ENCODE measurements at places on chromosomes 4 and X.
A peak's percentile ranks its signal among the peaks of the same experiment; 100 is the strongest.

- no peak for DNase-seq
Observed at GRCh38 chrX:98956014-98956413, 1454.1 kb downstream of the PCDH19 start.

DNA sequence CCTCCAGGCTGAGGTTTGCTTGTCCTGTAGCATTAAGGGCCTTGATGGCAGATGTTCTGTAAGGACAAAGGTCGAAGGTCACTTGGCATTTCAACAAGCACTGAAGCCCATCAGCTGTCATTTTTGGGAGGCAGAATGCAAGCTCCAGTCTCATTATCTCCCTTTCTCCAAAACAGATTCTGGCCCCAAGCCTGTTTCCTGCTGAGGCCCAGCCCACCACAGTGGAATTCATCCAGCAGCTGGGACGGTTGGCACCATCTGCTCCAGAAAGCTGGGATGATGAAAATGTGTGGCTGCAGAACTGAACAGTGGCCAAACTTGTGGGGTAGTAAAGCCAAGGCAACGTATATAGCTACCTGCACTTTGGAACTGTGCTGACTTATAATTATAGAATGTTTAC is 17.7 kb upstream of the PPEF2 start:
- DNase-seq, result no peak

DNA sequence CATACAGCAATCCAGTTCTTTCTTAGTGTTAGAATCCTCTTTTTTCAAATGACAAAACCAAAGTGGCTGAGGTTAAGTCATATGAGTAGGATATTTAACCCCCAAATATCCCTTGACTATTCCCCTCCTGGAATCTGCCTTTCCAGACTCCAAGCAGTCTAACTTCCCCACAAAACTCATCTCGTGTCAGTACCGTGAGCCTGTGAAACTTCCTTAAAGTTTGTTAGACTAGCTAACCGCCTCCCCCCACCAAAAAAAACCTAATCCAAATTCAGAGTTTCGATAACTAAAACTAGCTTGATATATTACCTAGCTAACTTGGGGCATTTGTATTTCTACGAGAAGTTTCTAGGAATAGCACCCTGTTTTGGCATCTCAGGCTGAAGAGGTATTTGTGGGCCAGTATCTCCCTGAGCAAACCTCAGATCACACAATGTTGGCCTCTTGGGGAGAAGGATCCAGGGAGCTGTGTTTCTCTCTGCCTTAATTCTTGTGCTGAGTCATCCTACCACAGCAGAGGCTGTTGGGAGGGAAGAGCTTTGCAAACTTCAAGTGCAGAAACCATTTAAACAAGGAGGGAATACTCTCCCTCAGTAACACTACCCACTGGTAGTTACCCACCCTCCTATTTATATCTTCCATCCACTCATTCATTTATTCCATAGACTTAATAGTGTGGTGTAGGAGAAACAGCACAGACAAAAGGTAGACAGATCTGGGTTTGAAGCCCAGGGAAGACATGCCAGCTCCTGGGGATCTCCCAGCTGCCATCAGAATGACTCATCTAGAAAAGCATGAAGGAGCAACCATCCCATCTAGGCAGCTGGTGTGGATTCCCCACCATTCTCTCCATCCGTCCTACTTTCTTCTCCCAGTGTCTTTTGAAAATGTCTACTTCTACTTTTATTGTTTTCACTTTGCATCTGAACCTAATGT is 39.3 kb upstream of the TXK start:
- peak; percentile 1 for DNase-seq

- DNase-seq, result no peak
Observed at GRCh38 chr4:153603258-153603657, 80.8 kb upstream of the TLR2 start.

GRCh38 chr4:26346203-26346620 is 25.4 kb downstream of the RBPJ start:
- DNase-seq, result peak; percentile 62

DNA sequence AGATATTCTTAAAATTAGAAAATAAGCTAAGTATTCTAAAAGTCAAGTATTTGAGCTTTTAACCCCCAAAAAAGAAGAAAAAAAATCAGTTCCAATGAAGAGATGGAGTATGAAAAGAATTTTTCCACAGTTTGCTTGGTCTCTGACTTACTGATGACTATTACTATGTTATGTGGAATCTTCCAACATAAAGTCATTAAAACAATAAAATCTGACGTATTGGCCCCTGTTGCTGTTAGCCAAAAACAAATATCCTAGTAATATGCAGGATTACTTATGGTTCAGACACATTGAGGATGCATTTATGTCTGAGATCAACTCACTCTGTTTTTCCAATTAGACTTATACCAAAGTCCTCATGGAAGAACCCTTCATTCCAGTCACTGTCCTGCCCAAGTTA is 517.2 kb upstream of the ADGRL3 start:
- no peak for DNase-seq

- DNase-seq, result no peak
Observed at GRCh38 chr4:112060212-112060611, 85.0 kb upstream of the FAM241A start.
